Naive thymus-derived CD8-positive, alpha-beta T cell (primary cell): ENCODE measurements at places on chromosomes 7 and 10.

DNA sequence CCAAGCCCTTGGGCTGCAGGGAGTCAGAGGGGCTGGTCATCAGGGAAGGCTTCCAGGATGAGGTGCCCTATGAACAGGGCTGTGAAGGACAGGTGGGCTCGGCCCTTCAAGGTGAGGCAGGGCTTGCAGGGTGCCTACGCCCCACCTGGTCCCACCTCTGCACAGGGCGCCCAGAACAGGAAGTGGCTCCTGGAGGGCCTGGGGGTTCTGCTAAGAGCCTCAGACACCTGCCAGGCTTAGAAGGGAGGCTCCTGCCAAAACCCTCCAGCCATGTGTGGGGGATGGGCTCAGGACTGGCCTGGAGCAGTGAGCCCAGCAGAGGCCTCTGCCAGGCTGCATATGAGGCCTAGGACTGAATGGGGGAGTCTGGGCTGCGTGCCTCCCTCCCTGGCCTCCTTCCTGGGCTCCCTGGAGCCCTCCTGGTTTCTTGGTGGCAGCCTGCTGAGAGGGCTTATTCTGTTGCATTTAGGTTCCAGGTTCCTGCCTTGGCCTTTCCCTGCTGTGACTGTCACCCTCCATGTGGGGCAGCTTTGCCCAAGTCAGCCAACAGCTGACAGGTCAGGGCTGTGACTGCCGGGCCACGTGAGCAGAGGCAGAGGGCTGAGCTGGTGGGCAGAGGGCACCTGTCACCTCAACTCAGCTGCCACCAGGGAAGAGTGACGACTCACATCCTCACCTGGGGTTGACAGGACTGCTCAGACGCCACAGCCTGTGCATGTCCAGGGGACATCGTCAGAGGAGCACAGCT is 45.2 kb upstream of the MSMB start:
- DNase-seq: peak; percentile 37

GRCh38 chr7:149866779-149867447 is 6.9 kb upstream of the ATP6V0E2 start:
- peak; percentile 22 for DNase-seq

GRCh38 chr7:22841954-22842353 is 19.3 kb upstream of the TOMM7 start:
- no peak for DNase-seq

DNA sequence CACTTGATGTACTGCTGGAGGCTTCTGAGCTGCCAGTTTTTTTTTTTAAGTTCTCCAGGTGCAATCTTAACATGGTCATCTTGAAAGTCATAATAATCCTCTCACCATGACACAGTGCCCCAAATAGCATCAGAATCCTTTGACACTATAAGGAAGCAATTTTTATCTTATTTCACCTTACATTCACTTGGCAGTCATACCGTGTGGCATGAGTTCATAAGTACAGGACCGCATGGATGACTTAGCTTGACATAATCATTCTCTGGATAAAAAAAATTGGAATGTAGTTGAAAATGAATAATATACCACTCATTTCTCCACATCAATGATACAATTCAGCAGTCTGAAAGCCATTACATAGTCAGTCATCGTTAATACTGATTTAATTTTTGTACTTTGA is 25.6 kb upstream of the TMEM196 start:
- DNase-seq: no peak

GRCh38 chr7:122674502-122674901 is 24.4 kb downstream of the RNF133 start:
- no peak for DNase-seq

GRCh38 chr10:97188261-97188711 is 2.5 kb upstream of the SLIT1 start:
- DNase-seq: no peak

GRCh38 chr10:70188768-70189167 is 18.5 kb upstream of the SAR1A start:
- DNase-seq: no peak

DNA sequence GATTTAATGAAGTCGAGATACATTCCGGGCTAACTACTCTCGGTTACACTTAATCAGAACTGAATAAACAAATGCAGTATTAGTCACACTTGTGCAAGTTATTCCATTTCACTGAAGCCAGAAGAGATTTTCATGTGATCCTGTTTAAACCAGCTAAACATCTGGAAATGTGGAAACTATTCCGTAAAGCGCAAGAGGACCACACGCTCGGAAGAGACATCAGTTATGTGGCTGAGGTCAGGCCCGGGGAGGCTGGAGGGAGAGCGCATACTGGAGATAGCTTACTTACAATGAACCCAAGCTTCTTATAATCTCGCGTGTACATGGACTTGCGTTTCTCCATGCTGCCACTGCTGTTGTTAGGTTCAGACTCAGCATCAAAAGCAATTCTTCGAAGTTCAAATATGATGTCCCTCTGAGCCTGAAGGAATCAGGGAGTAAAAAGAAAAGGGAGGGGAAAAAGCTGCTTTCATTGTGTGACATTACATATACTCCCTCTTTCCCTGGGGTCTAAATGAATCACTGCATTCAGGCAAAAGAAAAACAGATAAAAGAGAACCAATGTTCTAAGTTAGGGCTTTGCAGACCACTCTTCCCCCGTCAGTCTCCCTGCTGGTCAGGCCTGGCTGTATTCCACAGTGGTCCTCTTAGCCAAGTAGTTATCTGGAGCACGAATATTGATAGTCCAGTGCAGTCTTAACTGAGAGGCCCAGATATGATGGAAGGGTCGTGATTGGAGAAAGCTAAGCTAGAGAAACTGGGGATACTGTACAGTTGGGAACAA is 237.4 kb downstream of the ELMO1 start:
- DNase-seq: no peak

GRCh38 chr7:90303241-90303640 is 17.9 kb downstream of the FAM237B start:
- no peak for DNase-seq
